Posterior vena cava (tissue), 2 donors: ENCODE measurements at places on chromosomes 7 and 10. TPM values are rescaled to one million over a fixed set of nuclear protein-coding genes. Genes with fewer than 3 reads are reported as not detected.
A peak's percentile ranks its signal among the peaks of the same experiment; 100 is the strongest.

FANK1 gene
- total RNA-seq = 1.5 TPM

- no peak for DNase-seq
Observed at GRCh38 chr7:7214398-7215347, 32.3 kb downstream of the C1GALT1 start.

GRCh38 chr10:130747946-130748345 is 563.6 kb downstream of the TCERG1L start:
- DNase-seq = peak; percentile 31

DNA sequence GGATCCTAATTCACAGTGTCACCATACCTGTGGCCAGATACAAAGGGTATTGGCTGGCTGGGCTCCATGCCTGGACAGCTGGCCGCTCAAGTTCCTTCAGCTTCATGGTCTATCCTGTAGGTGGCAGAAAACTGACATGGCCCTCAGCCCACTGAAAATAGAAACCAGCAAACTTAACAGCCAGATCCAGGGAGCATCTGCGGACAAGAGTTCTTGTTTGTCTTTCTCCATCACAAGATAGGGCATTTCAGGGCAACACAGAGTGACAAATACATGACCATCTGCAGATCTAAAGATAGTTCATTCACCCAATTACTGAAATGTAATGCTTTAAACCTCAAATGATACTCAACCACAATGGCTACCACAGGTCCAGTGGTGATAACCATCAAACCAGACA is 2.8 kb downstream of the SEC31B start:
- no peak for DNase-seq
